ENCODE measurements at places on chromosomes 1 and 21.
A peak's percentile ranks its signal among the peaks of the same experiment; 100 is the strongest.

- no peak for DNase-seq
Measured at GRCh38 chr1:60989749-60990713, 92.3 kb upstream of the NFIA start.

- no peak for DNase-seq
Measured at GRCh38 chr1:51760872-51761271, 117.7 kb downstream of the NRDC start.

DNA sequence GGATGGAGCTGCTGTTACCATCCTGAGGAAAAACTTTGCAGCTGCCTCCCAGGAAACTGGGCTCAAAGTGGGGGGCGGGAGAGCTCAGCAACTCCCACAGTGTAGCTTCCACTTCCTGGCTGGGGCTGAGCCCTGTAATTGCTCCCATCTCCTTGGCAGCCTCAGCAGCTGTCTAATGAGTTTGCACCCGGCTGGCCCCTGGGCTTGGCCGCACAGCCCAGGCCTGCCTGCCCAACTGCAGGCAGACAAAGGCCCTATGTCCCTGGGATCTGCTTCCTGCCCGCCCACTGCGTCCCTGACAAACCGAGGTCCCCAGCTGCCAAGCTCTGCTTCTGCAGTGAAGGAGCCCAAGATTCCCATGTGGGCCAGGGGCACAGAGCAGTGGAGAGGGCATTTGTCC is 30.1 kb downstream of the EDN2 start:
- DNase-seq: no peak

DNA sequence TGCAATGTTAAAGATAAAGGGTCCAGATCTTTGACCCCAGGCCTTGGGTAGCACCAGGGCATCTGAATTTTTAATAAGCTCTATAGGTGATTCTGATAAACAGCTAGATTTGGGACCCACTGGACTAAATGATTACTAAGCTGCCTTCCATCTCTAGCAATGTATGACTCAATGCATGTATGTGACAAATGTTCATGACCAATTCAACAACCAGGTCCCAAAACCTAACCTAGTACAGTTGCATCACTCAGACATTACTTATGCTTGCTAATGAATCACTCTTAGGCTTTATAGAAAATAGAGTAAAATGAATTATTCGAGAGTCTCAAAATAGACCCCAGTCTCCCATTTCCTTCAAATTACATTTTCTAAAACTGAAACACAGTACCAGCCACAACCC is 35.5 kb downstream of the RCAN1 start:
- peak; percentile 1 for DNase-seq

- peak; percentile 70 for DNase-seq
Measured at GRCh38 chr1:111990026-111990877, 784 bp upstream of the KCND3 start.

DNA sequence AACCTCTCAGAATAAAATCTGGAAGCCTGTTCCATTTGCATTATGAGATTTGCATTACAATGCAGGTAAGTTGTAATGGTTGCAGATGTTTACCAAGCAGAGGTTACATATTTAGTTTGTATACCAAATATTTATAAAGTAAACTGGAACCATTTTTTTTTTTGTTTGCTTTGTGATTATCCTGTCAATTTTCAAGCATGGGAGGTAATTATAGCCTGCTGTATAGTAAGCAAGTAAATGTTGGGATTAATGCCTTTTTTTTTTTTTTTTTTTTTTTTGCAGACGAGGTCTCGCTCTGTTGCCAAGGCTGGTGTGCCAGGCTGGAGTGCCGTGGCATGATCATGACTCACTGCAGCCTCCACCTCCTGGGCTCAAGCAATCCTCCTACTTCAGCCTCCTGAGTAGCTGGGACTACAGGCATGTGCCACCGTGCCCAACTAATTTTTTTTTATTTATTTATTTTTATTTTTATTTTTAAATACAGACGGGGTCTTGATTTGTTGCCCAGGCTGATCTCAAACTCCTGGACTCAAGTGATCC is 21.0 kb downstream of the NFYC start:
- no peak for DNase-seq

DNA sequence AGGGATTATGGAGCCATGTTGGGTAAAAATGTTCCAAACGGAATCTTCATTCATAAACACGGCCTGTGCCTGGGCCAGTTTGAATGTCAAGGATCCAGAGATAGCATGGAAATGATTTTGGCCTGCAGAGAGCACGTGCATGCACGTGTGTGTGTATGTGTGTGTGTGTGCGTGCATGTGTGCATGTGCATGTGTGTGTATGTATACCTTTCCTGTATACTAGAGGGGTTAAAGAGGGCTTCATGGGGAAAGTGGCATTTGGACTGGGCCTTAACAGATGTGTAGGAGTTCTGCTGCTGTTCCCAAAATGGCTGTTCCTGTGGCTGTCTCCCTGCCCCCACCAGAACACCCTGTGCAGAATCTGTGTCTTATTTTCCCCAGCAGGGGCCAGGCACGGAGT is 21.7 kb downstream of the TTC39A start:
- DNase-seq: no peak

- peak; percentile 94 for DNase-seq
Measured at GRCh38 chr21:34510148-34511142, 1.6 kb downstream of the KCNE1 start.

- DNase-seq: no peak
Measured at GRCh38 chr1:24309762-24310485, 9.2 kb upstream of the GRHL3 start.

- no peak for DNase-seq
Measured at GRCh38 chr1:171455967-171456366, 29.4 kb upstream of the PRRC2C start.

DNA sequence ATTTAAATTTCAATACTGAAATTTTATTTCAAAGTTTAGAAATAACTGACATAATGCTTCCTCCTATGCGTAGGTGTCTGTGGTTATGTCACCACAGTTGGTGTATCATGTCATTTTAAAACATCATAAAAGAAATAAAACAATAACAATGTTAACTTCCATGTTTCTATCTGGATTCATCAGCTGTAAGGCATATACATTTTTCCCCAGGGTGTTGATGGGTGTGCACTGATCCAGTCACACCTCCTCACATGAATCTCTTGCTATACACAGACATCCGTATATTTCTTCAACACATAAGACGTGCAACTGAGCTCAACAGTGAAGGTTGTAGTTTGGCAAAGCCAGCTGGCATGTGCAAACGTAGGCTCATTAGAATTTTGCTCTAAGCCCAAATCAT is 6.2 kb downstream of the KCNA3 start:
- no peak for DNase-seq

DNA sequence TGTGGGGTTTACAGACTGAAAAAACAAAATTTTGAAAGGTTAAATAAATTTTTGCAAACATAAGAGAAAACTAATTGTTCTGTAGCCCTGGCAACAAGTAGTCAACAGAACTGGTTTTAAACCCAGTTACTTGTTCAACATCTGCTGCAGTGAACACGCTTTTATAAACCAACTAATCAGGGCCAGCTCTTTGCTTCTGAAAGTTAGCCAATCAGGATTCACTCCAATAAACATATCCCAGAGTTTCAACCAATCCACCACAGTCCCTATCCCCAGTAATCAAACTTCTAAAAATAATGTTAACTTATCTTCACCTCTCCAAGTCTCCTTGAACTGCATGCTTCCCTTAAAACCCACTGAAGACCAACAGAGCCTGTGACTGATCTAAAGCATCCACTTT is 306.6 kb downstream of the CTH start:
- no peak for DNase-seq

DNA sequence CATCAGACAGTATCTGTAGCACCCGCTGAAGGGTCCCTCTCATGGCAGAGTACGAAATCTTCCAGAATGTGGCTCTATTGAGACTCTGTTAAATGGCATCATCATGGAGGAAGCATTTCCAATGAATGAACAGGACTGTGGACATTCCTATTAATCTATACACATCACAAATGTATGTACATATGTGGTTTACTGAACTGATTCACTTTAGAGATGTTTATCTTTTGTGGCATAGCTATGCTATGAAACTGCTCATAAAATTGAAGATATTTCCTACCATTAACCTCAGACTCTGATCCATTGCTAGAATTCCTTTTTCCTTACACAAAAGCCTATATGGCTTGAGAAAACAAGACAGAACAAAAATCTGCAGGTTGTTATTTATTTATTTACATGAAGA is 259.6 kb upstream of the RRP15 start:
- no peak for DNase-seq
